ENCODE measurements at places on chromosomes 13 and 19. TPM values are rescaled to one million over a fixed set of nuclear protein-coding genes. Genes with fewer than 3 reads are reported as not detected.

GRCh38 chr19:4279530-4280422 lies 710 bp downstream of the SHD start:
- no peak for DNase-seq

The FRY gene
- 55.4 TPM for total RNA-seq

DNA sequence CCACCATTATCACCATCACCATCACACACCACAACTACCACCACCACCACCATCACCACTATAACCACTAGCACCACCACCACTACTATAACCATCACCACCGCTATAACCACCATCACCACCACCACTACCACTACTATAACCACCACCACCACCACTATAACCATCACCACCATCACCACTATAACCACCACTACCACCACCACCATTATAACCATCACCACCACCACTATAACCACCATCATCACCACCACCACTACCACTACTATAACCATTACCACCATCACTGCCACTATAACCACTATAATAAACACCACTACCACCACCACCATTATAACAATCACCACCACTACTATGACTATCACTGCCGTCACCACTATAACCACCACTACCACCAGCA lies 173.2 kb downstream of the DCLK1 start:
- no peak for DNase-seq

GRCh38 chr19:34082289-34083077 lies 89.8 kb upstream of the LSM14A start:
- DNase-seq = no peak

- no peak for DNase-seq
Observed at GRCh38 chr13:44249431-44249836, 124.2 kb upstream of the SERP2 start.

The BCAM gene
- 5.7 TPM for total RNA-seq

DNA sequence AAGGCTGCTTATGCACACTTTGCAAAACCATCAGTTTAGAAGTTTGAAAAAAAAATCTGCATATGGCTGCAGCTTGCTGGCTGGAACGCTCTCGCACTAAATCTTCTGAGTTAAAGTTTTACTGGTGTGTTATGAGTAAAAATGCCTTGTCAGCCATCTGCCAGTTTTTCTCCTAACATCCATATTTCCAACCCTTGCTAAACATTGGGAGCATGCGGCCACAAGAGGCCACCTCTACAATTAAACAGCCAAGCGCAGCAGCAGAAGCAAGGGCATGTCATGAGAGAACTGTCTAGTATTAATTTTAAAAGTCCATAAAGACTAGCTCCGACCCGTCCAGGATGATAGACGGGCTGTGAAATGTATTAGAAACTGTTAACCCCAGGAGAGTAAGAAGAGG lies 248.3 kb downstream of the TSHZ3 start:
- DNase-seq = no peak

The CLEC17A gene
- not detected for total RNA-seq
